ENCODE measurements at places on chromosomes 11 and 22.

- no peak for DNase-seq
These were observed 753.7 kb downstream of the NTM start for GRCh38 chr11:132123854-132124835.

DNA sequence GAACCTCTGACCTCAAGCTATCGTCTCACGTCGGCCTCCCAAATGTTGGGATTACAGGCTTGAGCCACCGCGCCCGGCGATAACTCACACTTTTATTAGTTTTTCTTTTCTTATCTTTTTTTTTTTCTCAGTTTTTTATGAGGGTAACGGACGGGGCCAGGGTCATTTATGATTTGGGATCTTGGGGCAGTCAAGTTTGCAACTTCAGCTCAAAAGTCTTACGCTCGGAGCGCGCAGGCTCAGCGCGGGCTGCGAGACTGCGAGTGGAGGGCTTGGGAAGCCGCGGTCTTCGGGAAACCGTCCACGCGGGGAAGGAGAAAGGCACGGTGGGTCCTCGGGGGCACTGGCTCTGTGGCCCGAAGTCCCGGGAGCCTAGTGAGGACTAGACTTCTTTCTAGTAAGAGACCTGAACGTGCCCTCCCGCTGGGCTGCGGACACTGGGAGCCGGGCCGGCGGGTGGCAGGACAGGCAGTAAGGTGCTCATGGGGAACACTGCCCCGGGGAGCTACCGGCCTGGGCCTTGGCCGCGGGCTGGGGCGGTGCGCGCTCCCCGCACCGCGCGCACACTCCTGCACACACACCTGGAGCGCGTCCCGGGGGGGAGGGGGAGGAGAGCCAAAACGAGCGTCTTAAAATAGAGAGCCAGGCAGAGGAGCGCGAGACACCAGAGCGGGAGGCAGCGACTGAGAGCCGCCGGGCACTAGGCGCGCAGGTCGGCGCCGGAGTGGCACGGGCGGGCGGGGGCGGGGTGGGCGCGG is 476 bp upstream of the BARX2 start:
- no peak for DNase-seq

- DNase-seq: no peak
These were observed 22.4 kb downstream of the TOM1 start for GRCh38 chr22:35322126-35322525.

GRCh38 chr11:9498457-9499078 is 37.8 kb downstream of the ZNF143 start:
- no peak for DNase-seq
